ENCODE measurements at places on chromosomes 11 and 22.
A peak's percentile ranks its signal among the peaks of the same experiment; 100 is the strongest.

DNA sequence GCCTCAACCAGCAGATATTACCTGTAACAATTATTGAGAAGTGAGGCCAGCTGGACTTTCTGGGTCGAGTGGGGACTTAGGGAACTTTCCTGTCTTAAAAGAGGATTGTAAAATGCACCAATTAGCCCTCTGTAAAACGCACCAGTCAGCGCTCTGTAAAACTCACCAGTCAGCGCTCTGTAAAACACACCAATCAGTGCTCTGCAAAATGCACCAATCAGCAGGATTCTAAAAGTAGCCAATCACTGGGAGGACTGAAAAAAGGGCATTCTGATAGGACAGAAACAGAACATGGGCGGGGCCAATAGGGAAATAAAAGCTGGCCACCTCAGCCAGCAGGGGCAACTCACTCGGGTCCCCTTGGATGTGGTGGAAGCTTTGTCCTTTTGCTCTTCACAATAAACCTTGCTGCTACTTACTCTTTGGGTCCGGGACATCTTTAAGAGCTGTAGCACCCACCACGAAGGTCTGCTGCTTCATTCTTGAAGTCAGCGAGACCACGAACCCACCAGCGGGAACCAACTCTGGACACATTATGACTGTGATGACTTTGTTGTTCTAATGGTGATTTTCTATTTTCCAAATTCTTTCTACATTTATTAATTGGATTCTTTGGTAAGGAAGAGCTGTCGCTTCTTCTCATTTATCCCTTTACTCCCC lies 40.2 kb upstream of the FGF3 start:
- no peak for DNase-seq

DNA sequence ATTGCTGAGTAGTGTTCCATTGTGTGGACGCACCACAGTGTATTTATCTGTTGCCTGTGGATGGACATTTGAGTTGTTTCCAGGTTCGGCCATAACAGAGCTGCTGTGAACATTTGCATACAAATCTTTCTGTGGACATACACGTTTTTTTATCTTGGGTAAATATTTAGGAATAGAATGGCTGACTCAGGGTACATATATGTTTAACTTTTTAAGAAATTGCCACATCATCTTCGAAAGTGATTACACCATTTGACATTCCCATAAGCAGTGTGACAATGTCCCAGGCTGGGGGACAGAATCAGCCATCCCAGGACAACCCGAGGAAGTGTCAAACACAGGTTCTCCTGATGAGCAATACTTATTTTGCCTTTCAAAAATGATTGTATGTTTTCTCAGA lies 87.9 kb downstream of the OSBP2 start:
- DNase-seq, result no peak

- DNase-seq, result no peak
These were observed 8.0 kb upstream of the NAALADL1 start for GRCh38 chr11:65066315-65066714.

GRCh38 chr11:46402957-46403902 lies 11.7 kb upstream of the CHRM4 start:
- no peak for DNase-seq

GRCh38 chr22:46579751-46580449 lies 40.3 kb upstream of the GRAMD4 start:
- DNase-seq, result no peak

DNA sequence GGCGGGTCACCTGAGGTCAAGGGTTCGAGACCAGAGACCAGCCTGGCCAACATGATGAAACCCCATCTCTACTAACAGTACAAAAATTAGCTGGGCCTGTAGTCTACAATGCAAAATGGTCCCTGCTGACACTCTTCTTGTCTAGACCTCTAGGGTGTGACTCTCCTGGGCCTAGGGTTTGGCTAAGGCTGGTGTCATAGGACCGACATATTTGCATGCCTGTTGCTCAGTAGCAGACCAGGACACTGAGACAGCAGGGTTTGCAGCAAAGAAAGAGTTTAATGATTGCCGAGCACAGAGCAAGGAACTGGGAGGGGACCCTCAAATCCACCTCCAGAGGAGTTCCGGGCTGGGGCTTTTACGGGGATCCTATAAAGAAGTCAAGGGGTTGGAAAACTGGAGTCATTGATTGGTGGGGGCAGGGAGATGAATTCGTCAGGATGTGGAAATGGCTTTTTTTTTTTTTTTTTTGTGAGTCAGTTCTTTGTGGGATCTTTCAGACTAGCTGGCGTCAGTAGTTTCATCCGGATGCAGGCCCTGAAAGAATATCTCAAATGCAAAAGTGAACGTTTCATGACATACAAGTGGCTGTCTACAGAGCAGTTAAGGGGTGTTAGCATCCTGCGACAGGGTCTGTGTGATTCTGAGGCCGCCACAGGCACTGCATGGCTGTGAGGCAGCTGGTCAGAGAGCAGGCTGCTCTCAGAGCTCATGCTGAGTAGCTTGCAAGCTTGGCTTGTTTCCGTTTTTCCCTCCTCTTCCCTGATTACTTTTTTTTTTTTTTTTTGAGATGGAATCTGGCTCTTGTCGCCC lies 27.2 kb upstream of the A4GALT start:
- DNase-seq, result no peak

DNA sequence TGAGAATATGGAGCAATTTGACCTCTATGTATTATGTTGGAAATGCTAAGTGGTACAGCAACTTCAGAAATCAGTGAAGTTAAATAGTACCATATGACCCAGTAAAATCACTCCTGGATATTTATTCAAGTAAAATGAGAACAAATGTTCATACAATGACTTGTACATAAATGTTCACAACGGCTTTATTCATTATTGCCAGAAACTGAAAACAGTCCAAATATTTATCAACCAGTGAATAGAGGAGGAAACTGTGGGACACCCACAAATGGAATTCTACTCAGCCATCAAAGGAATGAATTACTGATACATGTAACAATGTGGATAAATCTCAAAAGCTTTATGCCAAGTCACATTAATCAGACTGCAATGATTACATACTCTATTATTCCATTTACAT lies 416.3 kb downstream of the AASDHPPT start:
- no peak for DNase-seq

- peak; percentile 39 for DNase-seq
These were observed at the start of gene CTNND1 for GRCh38 chr11:57761301-57762234. TSS of gene CTNND1 (plus strand) at chr11:57761802. CDS start at chr11:57791479, 29,677 bp downstream.

DNA sequence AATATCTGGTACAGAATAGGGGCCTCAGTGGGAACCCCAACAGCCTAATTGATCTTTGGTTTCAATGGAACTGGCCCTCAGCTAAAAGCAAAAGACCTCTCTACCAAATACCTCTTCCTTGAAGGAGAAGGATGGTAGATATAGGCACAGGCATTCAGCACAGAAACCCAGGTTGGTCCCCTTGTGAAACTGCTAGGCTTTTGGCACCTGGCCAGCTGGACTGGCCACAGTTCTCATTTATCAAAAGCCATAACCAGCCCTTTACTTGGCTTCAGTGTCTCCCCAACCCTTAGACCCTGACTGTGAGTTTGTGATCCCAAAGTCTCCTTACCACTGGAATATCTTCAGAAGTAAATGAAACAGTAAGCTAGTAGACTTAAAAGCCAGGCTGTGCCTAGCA lies 152.9 kb downstream of the TENM4 start:
- DNase-seq, result no peak

GRCh38 chr11:27930946-27931345 lies 177.0 kb downstream of the KIF18A start:
- DNase-seq, result no peak

GRCh38 chr11:57214098-57214417 lies 23.0 kb downstream of the APLNR start:
- DNase-seq, result no peak

GRCh38 chr22:31944700-31945442 lies 536 bp downstream of the YWHAH start:
- DNase-seq, result no peak

DNA sequence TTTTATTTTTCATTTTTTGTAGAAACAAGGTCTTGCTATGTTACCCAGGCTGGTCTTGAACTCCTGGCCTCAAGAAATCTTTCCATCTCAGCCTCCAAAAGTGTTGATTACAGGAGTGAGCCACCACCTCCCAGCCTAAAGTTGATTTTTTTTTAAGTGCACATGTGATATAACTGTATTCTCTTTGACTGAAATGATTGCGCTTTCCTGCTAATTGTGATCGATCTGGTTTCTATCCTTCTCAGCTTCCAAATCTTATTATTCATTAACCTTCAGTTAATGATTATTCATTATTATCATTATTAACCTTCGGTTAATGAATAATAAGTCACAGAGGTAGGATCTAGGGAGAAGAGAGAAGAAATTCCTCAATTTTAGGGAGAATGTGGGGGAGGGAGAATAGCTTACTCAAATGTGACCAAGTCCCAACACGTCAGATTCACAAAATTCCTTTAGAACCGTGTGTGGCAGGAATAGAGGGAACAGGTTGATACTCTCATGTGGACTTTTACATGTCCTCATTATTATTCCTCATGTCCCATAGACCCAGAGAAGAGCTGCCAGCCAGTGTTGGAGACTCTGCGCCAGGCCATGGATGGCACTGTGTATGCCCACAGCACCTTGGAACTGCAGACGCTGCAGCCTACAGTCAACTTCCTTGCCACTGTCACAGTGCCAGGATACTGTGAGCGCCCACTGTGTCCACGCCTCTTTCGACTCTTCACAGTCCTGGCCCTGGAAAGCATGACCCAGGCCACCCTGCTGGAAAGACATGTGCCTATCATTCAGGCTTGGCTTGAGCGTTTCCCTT lies 47.1 kb downstream of the RRP8 start:
- DNase-seq, result no peak

GRCh38 chr11:103709371-103709770 lies 327.1 kb upstream of the DDI1 start:
- peak; percentile 5 for DNase-seq

GRCh38 chr11:61083601-61084147 lies 18.6 kb upstream of the CD5 start:
- no peak for DNase-seq

DNA sequence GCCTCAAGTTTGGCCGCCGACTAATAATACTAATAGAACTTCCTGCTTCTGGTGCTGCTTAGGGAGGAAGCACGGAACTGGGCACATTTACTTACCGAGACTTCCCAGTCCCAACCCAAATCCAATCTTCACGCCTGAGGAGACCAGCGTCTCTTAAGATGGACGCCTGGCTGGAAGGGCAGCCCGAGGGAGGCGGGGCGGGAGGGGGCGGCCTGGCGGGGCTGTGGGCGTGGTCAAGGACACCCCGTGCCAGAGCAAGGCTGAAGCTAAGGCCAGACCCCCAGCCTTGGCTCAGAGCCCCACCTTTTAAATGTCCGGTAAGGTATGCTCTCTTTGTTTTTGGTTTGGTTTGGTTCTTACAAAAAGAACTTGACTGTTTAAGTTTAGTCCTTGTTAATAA lies at the start of gene GDPD4:
GDPD4 (minus strand) TSS at position 177 of the 400 bp plus-strand sequence. CDS start 16,549 bp downstream, outside the sequence.
- DNase-seq, result no peak

DNA sequence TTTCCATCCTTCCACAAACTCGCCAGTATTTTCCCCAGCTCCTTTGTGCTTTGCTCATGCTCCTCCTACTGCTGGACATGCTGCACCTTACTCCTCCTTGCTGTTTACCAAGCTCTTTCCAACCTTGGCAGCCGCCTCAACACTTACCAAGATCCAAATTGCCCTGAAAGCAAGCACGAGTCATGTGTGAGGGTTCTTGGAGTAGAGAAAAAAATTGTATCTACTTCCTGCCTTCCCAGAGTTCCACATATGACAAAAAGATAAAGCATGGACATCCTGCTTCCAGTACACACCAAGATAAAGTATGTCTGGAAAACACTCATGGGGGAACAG lies 767.5 kb downstream of the NTM start:
- DNase-seq, result no peak

DNA sequence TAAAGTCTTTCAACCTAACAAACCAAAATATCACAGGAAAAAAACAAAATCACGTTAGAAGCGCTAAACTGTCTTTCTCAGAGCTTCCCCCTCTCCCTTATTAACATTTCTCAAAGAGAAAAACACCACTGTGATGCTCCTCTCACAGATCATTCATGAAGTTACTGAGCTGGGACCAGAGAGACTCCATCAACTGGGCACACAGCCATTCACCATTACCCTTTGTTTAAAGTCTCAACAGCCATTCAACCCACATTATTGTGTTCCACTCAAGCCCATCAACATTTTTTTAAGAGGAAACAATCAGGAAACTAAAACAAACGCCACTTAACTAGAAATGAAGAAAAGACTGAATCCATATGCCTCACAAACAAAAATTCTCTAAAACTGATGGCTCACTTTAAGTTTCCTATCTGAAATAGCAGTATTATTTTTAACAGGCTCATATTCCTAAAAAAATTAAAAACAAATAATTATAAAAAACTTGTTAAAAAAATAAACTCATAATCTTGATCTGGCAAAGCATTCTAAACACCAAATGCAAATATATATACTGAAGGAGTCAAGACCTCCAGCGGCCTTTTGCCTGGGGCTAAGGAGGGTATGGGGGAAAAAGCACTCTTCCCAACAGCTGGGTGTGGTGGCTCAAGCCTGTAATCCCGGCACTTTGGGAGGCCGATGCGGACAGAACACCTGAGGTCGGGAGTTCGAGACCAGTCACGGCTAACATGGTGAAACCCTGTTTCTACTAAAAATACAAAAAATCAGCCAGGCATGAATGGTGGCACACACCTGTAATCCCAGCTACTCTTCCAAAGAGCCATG lies 14.0 kb downstream of the CELF1 start:
- DNase-seq, result no peak

DNA sequence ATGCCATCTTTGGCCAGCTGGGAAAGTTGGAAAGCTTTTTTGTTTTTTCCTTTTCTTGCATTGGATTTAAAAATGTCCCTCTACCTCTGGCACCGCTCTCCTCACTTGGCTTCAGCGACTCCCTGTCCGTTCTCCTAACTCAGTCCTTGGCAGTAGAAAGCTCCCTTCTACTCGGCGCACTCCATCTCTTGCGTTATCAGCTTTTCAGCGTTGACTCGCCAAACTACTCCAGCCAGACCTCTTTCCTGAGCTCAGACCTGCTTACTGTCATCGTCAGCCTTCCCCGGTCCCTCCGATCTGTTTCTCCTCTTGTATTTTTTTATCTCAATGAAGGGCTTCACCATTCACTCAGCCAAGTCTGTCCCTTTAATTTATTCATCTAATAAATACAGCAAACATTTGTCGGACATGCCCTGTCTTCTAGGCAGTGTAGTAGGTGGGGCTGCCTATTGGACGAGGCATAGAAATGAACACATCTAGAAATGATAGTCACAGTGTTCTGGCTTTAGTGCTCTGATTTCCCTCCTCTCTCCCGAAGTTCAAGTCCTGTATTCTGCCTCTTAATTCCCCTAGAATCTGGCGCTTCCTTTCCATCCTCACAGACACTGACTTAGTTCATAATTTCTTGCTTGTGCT lies 839 bp downstream of the CEP164 start:
- DNase-seq, result no peak

DNA sequence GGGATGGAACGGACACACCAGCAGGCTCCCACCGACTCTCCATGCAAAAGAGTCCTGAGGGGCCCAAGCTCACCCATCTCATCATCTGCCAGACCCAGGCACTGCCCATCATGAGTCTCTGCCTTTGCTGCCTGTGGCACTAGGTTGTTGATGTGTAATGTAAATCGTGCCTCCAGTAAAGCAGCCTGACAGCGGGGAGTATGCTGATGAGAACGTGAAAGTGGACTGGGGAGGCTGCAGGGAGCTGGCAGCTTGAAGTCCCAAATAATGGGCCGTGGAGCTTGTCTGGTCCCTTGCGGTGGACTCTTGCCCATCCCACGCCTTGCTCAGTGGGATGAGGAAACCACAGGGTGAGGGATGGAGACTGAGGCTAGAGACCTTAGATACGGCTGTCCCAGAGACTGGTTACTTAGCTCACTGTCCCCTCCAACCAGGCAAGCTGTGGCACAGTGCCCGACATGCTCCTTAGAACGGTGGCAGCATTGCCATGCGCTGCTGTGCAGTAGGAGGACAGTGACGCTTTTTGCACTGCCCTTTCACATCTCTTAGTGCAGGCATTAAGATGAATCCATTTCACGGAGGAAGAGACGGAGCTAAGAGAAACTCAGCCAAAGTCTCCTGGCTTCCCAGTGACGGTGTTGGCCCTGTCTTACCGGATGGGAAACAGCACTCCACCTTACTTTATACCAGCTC lies 39.6 kb upstream of the PLET1 start:
- no peak for DNase-seq
